ENCODE measurements at places on chromosomes 12 and 14.

- DNase-seq, result no peak
These were observed 28.2 kb upstream of the LRP1-AS start for GRCh38 chr12:57175428-57176138.

DNA sequence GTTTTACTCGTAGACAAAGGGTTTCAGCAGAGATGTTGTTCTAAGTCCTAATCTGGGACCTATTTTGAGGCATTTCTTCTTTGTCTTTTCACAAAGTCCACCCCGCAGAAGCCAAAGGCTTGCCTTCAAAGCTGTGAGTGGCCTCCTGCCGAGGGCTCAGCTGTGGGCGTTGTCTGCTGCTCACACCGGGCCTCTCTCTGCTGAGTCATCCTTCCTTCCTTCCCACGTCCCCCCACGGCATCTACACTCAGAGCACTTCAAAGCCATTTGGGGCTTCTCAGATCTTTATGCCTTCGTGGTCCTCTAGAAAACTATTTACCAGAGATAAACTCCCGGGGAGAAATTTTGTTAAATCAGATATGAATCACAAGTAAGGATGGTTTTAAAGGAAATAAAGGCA, 115.9 kb upstream of the TMPO start:
- no peak for DNase-seq

- DNase-seq, result no peak
These were observed 54.3 kb upstream of the STRN3 start for GRCh38 chr14:31080484-31080883.

GRCh38 chr12:27964123-27964522, 8.4 kb downstream of the PTHLH start:
- no peak for DNase-seq

DNA sequence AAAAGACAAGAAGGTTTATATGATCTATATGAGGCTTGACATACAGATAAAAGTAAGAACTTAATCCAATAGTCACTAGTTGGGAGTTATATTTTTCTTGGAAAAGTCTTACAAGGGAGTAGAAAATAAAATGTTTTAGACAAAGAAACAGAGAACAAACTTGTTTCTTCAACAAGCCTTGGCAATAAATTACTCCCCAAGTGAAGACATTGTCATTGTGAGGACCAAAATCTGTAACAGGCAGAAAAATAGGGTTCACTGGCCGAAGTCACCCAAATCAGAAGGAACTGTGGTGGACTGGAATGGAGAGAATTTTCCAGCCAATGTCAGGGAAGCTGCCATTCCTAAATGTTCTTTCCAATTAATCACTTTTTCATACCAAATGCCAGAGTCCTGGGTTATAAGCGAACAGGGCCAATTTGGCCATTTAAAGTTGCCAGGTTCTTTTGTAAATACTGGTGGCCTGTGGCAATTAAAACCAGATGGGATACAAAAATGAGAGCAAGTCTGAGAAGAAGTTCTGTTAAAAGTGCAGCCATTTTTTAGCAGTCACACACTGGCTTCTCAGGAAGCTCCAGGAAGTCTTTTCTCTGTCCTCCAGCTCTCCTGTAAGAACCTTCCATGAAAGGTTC, 117.3 kb upstream of the OVCH1 start:
- DNase-seq, result no peak

- no peak for DNase-seq
These were observed 82.4 kb downstream of the PIK3C2G start for GRCh38 chr12:18343708-18344107.

DNA sequence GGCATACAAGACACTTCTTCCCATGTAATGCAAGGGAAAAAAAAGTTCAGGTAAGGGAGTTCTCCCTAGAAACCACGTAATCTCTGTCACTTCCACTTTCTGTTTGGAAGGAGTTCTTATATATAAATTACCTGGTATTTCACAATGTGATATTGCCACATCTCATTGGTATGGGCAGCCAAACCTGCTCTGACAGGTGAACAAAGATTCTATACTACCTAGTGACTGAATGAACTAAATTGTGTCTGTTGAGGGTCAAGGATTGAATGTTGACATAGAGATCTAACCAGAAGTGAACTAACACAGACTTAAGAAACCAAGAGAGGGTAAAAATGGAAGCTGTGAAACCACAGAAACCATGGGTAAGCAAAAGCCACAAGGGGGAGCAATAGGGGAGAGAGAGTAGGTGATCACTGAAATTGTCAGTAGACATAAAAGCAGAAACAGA, 161.3 kb downstream of the RPL10L start:
- no peak for DNase-seq

DNA sequence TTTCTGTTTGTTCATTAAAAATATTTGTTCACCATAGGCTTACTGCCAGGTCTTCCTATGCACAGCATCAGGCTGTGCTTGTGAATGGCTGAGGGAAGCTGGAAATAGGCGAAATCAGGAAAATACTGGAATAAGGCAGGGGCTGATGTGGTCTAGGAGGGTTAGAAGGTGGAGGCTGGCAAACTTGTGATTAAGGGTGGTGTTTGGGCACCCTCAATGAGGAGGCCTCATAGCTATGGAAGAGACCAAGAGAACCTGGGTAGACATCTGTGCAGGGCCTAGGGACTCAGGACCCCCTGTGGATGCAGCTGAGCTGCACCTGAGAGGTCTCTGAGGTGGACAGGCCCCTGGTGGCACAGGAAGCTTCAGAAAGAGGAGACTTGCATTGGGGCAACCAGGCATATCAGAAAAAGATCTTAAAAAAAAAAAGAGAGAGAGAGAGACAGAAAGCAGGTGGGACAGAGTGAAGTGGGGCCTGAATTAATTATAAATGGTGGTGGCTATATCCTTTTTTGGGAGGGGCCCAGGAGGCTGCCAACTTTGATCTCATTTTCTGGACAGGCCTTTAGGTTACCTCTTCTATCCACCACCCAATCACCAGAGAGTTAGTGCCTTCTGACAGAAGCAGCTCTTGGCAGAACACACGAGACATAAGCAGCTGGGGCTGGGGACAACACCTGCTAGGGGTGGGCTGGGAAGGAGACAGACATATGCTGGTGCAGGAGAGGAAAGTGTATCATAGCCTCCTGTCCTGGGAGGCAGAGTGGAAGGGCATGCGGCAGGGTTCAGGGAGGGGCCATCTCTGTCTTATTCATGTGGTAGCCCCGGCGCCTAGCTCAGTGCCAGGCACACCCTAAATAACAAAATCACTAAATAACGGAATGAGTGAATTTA, 46.7 kb upstream of the ATP23 start:
- no peak for DNase-seq

DNA sequence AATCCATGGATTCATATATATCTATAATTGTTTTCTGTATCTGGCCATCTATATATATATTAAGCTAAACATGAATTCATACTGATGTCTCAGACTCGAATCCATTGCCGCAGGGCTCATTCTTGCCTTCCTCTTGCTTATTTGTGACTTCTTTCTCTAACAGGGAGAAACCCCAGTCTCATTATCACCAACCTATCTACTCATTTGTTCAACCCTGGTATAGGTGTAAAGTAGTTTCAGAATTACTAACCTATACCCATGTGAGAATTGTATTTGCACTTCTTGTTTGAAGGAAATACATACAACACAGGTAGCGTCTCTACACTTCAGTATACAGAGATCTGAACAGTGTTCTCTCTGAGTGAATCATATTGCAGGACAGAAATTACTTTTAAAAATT, 77.7 kb downstream of the PTPN11 start:
- DNase-seq, result no peak
